ENCODE measurements at places on chromosomes 12 and 14.

DNA sequence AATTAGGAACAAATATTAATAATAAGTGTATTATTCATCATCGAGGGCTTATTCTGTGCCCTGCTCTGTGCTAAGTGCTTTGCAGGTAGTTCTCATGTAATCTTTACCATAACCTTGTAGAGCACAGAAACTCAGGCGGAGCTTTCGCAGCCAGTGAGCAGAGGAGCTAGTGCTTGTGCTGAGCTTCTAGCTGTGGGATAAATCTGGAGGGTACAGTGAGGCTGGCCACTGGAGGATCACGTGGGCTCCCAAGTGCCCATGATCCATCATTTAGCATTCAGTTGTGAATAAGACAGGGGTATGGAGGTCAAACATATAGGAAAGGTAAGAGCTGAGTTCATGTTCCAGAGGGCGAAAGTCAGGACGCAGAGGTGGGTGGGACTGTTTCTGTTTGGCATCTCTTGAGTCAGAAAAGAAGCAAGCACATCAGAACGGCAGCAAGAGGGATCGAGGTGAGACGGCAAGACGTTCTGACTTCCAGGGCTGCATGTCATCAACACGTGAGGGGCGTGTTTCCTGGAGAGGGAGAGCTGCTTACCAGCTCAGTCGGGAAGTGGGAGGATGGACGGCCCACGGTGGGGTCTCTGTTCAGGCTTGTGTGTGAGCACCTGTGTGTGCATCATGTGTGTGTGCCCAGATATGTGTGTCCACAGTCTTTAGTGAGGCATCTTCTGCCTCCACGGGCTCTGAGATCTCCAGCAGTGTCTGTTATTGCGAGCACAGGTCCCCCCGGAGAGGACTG lies 16.8 kb upstream of the KRT80 start:
- DNase-seq, result no peak

DNA sequence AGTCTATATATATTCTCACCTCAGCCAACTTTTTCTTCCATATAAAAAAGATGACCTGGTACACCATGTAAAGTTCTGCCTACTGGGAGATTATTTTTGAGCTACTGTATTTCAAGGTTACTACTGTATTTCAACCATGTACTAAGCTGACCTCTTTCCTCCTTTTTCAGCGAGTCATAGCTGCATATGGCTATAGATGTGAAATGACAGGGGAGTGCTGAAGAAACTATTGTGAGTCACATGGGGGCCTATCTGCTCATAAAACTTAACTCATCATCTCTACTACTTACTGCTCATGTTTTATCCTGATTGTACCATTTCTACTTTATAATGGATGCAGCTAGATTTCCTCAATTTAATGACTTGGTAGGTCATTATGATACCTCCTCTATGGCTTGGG lies 571.4 kb upstream of the ATP2B1 start:
- no peak for DNase-seq

- no peak for DNase-seq
Observed at GRCh38 chr14:45136399-45136798, 669 bp downstream of the FANCM start.

DNA sequence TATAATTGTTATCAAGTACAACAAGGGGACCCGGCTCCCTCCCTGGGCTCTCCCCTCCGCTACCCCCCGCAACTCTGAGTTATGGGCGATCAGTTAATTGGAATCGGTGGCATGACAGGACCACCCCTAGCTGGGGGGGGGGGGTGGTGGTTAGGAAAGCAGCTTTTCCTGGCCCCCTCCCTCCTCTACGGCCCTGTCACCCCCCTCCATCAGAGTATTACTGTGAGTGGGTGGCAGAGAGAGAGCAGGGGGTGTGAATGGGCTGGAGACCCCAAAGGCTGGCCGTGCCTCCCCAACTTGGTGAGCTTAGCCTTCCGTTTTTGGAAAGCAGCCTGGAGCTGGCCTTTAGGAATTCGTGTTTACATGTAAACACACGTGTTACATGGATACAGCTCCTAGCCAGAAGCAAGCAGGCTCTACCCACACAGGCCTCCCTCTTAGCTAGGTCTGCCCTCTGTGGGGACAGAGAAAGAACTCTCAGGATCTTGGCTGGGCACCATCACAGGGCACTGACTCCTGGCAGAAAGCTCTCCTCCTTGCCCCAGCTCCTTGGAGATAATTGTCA lies 1.1 kb upstream of the HOXC4 start:
- no peak for DNase-seq

GRCh38 chr12:30026621-30027234 lies 243.0 kb upstream of the TMTC1 start:
- no peak for DNase-seq

DNA sequence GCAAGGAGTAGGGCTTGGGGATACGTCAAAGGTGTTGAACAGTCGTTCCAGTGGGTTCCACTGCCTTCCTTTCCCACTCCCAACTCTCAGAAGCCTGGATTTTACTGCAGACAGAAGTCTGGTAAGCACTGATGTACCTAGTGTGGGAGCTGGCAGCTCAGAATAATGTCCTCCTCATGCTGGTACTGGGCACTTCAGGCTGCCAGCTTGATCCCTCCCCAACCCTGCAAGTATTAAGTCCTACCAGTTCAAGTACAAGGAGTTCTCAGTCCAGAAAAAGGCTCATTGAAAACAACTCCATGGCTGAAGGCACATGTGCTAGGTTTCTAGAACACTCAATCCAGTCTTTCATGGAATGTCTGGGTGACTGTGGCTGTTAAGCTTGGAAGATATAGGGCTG lies 304.3 kb downstream of the NUAK1 start:
- no peak for DNase-seq

GRCh38 chr14:41072776-41073175 lies 533.9 kb upstream of the LRFN5 start:
- no peak for DNase-seq

DNA sequence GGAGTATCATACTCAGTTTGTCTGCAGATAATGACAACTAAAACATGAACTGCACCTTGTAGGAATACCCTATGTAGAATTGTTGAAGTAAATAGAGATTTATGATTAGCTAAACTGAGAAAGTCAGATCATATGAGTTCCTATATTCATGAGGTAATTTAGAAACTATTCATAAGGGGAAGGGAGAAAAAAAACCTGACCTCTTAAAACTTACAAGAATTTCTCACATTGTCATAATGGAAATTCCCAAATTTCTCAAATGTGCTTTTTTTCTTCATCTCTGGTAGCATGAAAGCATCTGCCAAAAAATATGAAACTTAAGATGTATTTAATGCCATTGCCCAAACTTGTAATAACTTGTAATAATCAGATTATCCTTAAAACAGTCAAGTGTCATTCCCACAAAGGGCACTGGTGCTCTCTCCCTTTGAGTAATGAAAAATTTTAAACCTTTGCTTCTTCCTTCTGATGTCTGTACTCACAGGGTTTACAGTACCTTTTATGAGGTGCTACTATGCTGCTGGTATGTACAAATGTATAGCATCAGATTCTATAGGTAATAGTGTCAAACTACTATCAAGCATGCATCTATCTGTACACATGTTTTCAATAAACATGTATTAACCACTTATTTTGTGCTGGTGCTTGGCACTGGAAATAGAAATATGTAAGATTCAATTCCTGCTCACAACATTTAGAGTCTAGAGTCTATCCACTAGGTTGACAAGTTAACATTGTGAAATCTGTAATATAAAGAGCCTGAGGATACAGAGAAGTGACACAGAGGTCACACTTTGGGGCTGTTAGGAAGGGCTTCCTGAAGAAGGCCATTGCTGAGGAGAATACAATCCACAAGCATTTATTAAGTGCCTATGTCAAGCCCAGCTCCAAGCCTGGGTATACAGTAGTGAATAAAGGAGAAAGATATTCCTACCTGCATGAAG lies 17.4 kb upstream of the DRAM1 start:
- DNase-seq, result no peak

DNA sequence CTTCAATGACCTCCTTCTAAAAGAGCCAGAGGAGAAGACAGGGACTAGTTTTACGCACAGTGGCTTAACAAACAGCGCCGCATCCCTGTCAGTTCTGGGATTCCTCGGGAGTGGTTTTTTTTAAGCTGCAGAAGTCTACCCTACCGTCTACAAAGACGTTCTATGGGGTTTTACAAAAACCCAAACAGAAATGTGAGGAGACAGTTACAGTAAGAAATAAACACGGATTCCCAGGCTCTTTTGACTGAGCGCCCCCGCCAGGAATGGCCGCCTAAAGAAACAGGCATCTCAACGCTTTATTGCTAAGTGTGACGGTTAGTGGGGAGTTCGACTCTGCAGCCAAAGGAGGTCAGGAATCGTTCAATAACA lies 484 bp downstream of the ALKBH1 start:
- no peak for DNase-seq

DNA sequence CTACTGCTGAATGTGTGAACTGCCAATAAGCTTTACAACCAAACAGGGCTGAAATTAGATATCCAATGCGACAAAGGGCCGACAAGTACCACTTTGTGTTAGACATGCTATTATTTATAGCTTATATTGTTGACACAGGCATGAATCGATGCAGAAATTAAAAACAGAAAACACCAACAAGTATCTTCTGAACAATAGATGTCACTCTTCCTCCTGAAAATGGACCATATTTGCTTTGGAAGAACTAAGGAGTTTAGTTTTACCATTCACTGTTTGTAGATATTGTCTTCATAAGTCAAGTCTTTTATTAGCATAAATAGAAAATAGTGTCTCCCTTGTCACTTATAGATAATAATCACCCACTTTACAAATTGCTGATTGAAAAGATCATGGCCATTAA lies 86.5 kb downstream of the LRIG3 start:
- DNase-seq, result no peak

DNA sequence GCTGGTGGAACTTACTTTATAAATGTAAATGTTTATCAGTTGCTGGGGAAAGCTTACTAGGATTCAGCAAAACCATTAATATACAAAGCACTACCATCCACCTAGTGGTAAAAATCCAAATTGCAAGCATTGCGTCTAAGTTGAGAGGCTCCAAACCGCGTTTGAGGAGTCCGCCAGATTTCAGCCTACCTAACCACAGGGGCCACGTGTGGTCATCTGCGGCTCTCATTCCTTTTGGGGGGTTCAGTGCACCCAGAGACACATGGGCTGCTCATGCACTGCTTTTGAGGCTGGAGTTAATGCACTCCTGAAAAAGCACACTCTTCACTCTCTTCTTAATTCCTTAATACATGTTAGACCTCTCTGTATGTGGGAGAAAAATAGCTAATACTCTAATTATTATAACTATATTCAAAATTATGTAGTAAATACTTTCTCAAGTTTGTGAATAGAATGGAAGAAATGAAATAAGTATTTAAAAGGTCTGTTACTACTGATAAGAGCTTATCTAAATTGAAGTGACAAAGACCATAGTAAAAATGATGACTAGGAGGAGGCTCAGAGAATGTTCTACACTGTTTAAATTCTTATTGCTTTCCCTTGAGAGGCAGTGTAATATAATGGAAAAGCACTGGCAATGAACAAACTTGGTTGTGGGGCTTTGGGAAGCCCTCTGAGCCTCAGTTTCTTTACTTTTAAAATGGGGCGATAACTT lies 41.4 kb upstream of the MANSC4 start:
- DNase-seq, result no peak

DNA sequence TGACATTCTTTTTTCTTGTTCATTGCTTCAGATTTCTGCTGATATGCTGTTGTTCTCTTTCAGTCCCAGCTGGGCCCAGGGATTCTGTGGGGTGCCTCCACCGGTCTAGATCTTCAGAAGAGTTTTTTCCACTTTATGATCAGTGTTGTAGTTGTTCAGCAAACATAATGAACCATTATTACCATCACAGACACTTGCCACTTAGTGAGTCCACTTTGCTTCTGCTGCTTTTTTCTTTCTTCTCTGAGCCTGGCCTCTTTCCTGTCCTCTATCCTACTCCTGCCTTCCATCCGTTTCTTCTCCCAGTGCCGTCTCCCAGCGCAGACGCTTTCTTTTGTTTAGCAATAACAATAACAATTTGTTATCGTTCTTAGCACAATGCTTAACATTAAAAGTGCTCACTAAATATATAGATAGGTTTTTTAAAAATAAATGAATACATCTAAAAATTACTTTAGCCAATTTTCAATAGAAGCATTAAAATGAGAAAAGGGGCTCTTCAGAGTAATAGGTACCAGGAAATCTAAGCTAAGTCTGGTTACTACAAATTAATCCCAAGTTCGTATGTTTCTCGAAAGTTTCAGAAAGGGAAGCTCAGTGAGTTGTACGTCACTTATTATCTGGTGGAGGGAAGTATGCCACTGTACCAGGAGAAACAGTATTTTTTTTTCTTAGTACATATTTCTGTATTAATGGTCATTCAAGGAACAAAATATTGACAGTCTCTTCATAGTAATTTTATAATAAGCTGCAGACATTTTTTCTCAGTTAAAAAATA lies 98.2 kb downstream of the SRGAP1 start:
- DNase-seq, result no peak

DNA sequence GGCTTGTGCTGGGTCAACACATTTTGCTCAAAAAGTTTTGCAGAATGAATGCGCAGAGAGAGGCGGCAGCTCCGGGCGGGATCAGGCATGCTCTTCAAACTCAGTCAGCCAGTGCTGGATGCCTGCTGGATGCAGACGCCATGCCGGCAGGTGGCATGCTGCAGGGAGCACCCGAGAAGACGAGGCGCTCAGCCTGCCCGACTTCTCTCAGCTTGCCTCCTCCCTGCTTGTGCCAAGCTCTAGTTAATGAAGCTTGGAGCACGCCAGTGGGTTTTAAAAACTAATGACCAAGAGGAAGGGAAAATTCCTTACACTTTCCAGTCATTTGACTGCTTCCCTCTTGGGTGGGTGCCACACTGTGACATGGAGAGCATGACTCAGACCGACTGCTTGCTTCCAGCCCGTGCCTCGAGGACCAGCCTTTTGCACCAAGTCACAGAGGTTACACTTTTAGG lies 39.8 kb downstream of the SLC24A4 start:
- no peak for DNase-seq

DNA sequence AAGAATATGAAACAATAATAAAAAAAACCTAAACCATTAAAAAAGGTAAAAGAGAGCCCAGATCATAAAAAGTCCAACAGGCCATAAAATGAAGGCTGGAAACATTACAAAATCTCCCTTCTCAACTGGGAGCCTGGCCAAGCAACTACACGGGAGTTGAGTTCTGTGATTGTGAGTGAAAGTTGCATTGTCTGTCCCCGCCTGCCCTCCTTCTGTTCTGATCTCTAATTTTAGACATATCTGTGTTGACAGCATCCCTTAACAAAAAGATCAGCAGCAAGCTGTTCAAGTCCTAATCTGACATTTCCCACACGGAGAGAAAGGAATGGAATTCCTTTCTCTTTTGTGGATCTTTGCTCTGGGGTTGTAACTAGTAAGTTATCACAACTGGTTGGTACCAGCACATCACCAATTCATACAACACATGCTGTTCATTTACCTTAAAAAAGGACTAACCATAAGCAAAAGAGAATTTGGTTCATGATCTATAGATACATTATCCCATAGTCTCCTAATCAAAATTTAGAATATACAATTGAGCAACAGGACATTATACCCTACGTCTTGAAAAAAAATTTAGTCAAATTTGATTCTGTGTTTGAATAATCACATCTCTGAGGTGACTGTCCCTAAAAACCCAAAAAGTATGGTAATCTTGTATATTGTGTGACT lies 205.1 kb upstream of the GZMB start:
- no peak for DNase-seq

GRCh38 chr12:93883436-93884154 lies 206.4 kb downstream of the CRADD start:
- DNase-seq, result no peak

- DNase-seq, result no peak
Observed at GRCh38 chr12:12883369-12884001, 7.9 kb upstream of the GPRC5A start.

GRCh38 chr14:48792376-48793024 lies 793.7 kb downstream of the RPS29 start:
- no peak for DNase-seq

GRCh38 chr12:78725951-78726580 lies 138.5 kb upstream of the SYT1 start:
- DNase-seq, result no peak

GRCh38 chr12:112140728-112141127 lies 15.4 kb downstream of the TRAFD1 start:
- DNase-seq, result no peak
